Right renal cortex interstitium (tissue), 3 donors: ENCODE measurements at places on chromosomes 6 and 20. TPM values are rescaled to one million over a fixed set of nuclear protein-coding genes. Genes with fewer than 3 reads are reported as not detected.

The KCNQ5 gene
- polyA plus RNA-seq: 0.37 TPM

- DNase-seq: no peak
Observed at GRCh38 chr6:150496629-150497028, 103.1 kb upstream of the PLEKHG1 start.

DNA sequence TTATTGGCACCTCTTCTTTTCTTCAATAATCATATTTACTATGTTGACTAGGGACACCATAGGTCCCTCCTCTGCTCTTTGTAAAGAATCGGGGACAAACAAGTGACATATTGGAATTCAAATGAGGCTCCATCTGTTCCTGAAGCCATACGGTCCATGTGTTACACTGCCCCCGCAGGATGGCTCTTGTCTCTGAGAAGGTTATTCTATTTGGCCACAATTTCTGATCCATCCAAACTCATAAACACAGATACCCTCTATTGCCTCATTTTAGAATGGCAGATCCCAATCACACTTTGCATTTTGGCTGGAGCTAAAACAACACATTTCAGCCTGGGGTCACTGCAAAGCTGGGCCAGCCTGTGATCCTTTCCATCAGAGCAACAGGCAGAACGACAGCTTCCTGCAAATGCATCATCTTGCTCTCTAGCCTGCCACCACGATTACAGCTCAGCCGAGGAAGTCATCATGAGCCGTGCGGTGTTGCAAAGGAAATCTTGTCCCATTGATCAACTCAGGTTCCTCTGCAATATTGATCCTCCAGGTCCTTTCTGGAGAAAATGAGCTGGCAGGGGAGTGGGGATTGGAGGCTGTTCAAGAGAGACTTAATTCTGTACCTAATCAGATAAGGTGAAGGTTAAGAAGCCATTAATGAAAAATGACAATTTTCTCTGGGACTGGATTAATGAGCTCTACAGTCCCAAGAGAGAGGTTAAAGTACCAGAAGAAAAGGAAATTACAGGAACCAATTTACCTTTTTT is 73.1 kb downstream of the AGPAT4 start:
- no peak for DNase-seq

GRCh38 chr6:149087898-149088297 is 229.6 kb upstream of the TAB2 start:
- no peak for DNase-seq
